ENCODE measurements at places on chromosomes 5 and 9.

DNA sequence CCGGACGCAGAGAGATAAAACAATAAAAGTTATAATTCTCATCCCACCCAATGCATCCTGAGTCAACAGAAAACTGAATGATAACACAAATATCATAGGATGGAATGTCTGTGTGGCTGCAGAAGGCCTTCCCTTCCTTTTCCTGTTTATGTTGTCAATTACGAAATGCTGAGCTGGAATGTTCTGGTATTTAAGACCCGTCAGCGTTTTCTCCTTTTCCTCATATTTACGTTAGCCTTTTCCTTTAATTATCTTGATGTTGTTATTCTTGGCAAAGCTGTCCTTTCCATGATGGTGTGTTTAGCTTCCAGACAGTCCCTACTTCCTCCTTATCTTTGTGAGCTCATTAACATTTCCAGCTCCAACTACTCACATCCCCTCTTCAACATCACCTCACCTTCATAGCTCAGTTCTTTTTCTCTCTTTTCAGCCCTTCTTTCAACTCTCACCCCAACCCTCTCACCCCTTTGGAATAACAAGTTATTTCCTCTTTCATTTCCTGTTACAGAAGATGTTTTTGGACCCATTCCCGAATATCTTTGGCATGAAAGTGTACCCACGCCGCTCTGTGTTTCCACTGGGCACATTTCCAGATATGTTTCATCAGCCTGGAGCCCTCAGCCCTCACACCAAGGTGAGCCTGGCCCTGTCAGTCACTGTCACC lies 221.6 kb downstream of the NR2F1-AS1 start:
- DNase-seq = peak; percentile 94

- DNase-seq = peak; percentile 85
Observed at GRCh38 chr5:65203746-65204145, 278.0 kb downstream of the ADAMTS6 start.

GRCh38 chr5:175749591-175749990 lies 91.7 kb downstream of the HRH2 start:
- no peak for DNase-seq

DNA sequence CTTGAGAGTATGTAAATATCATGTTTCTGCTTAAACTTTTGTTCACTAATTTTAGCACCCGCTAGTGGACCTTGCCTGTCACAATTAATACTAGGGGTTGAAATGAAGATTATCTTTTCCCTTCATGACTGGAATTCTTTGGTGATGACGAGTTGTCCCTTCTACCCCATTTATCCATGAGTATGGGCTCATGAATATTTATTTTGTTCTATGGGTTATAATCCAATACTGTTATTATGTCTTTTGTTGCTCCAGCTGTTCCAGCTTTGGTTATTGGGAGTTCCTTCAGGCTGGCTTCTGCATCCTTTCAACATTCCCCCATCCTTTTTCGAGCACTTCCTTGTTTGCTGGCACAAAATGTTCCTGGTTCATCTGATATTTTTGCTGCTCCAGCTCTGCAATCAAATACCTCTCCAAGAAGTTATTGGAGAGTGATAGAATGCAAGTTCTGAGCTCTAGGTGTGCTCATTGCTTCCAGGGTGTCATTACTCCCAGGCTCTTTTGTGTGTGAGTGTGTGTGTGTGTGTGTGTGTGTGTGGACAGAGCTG lies 19.7 kb upstream of the ARHGEF28 start:
- DNase-seq = no peak

DNA sequence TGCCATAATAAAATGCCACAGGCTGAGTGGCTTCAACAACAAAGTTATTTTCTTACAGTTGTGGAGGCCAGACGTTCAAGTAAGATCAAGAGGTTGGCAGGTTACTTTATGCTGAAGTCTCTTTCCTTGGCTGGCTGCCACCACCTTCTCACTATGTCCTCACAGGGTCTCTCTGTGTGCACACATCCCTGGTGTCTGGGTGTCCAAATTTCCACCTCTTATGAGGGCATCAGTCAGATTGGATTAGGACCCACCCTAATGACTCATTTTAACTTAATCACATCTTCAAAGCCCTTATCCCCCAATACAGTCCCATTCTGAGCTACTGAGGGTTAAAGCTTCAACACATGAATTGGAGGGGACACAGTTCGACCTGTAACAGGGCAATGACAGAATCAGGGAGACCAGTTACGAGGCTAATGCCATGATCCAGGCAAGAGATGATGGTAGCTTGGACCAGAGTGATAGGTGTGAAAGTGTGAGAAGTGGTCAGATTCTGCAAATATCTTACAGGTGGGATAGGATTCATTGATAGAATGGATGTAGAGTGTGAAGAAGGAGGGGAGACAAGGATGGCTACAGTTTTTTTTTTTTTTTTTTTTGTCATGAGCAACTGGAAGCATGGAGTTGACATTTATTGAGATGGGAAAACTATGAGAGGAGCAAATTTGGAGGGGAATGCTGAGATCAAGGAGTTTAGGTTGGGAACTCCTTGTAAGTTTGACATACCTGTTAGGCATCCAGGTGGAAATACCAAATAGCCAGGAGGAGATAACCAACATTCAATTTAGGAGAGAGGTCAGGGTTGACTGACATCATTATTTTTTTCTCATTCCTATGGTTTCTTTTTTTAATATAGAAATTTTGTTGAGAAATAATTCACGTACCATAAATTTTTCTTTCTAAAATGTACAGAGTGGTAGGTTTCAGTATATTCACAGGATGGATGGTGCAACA lies 39.6 kb upstream of the FGF1 start:
- DNase-seq = no peak
